ENCODE measurements at places on chromosomes 5 and 9.

DNA sequence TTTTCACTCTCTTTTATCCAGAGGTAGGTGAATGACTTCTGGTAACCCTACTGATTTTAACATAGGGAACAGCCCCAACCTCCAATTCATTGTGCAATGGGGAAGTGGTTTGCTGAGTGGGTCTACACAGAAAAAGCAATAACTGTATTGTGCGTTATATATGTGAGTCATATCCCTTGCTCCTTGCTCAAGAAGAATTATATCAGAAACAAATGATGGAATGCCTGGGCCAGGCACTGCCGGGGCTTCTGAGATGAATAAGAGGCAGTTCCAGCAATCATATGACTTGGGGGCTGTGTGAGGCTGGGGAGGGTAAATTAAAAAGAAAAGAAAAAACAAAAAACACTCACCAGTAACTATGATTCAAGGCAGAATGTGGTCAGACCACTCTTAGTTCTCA lies 79.2 kb upstream of the ABCA1 start:
- peak; percentile 96 for DNase-seq

GRCh38 chr9:119968836-119969707 lies 599.8 kb upstream of the BRINP1 start:
- DNase-seq, result peak; percentile 62

- DNase-seq, result peak; percentile 85
These were observed 4.5 kb downstream of the NFIB start for GRCh38 chr9:14309403-14309802.

- DNase-seq, result no peak
These were observed 528.6 kb upstream of the CLINT1 start for GRCh38 chr5:158387499-158387898.

DNA sequence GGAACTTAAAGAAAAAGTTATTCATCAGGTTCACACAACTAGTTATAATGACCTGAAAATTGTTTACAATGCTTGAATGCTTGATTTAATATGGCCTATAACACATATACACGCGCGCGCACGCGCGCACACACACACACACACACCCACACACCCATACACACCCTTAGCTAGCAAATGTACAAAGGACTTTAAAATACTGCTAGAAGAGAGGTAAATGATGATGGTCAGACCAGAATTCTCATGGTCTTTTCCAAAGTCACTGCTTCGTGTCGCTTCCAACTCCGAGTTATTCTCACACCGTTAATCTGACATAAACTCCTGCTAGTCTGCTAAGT lies 5.9 kb downstream of the LSM11 start:
- no peak for DNase-seq

GRCh38 chr9:81669041-81669651 lies 20.2 kb downstream of the TLE1 start:
- peak; percentile 27 for DNase-seq

DNA sequence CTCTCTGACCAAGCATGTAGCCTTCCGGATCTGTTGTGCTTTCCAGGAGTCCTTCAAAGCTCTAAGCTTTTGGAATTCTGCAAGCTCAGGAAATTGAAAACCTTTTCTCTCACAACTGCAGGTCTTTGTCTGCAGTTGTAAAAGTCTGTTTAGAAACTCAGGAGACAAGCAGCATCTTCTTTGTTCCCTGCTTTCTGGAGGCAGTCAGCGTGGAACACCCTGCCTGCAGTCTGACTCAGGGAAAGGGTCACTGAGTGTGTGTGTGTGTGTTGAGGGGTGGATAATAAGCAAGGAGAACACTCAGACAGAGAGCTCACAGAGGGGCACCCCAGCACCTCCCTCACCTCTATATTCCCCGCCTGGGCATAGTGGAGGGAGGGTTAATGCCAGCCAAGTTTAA lies 29.1 kb downstream of the KCNIP1 start:
- DNase-seq, result no peak

GRCh38 chr5:118033686-118034338 lies 954.5 kb downstream of the DTWD2 start:
- no peak for DNase-seq

- DNase-seq, result no peak
These were observed 122.3 kb upstream of the CCDC112 start for GRCh38 chr5:115418788-115419187.

GRCh38 chr9:126620478-126620877 lies 6.8 kb downstream of the LMX1B start:
- no peak for DNase-seq

- DNase-seq, result peak; percentile 24
These were observed 60.6 kb upstream of the ABCA1 start for GRCh38 chr9:104988539-104988938.

DNA sequence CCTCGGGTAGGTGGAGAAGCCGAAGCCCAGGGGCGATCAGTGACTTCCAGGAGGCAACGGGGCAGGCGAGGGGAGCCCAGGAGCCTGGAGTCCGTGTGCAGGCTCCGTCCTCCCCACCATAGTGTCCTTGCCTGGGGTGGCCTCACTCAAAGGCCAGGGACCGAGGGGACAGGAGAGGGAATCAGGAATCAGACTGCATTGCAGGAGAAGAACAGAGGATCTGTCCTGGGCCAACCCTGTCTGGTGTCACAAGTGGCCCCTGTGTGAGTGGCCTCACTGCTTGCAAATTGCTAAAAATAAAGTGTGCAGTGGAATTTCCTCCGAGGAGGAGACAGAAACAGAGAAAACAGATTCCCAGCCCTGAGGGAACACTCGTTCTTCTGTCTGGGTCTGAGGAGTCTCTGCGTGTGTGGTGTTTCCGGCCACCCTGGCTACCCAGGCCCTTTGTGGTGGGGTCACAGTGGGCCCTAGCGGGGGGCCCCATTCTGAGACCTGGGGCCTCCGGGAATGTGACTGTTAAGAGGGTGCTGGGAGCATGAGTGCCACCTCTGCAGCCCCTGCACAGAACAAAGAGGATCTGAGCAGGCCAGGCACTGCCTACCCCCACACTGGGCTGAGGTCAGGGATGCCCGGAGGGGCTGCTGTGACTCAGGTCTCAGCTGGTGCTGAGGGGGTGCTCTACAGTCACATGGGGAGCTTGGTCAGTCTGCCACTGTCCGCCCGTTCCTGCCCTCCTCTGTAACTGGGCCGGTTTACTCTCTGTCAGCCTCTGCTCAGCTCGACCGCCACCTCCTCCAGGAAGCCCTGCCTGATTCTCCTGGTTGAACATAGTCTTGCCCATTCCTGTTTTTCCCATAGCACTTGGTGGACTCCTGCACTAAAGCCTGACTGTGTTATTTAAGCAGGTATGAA lies 7.4 kb downstream of the TRAF1 start:
- DNase-seq, result no peak

DNA sequence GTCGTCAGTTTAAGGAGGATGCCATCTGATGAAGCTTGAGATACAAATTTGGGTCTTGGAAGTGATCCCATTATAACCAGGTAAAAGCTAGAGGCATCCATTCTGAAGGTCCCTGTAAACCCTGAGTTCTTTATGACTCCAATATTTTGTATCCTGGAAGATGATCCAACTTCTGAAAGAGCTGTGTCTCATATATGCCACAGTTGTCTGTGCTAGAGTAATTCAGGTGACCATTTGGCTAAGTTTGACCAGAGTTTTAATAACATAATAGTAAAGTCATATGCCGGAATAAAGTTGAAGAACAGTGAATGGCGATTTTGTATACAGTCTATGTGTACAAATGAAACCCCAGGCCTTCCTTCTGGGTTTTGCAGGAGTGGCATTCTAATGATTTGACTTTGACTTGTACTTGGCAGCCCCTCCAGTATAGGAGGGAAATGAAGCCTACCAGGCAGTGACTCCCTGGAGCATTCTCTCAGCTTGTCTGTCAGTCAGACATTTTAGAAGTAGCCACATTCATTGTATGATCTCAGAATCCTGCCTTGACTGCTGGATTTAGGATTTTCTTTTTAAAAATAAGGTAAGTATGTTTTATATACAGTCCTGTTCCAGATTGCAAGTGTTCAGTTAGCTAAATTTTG lies 39.6 kb downstream of the ENTREP1 start:
- no peak for DNase-seq

GRCh38 chr5:160929360-160929759 lies 77.3 kb upstream of the ATP10B start:
- no peak for DNase-seq

Measured in cardiac fibroblast (primary cell).